PC-9 (cell line): ENCODE measurements at places on chromosomes 3 and 15. TPM values are rescaled to one million over a fixed set of nuclear protein-coding genes. Genes with fewer than 3 reads are reported as not detected.

- no peaks in the 10 kb centered on the region for H3K4me1 ChIP-seq
- H3K36me3 ChIP-seq = no peaks in the 10 kb centered on the region
- DNase-seq = no peak
- no peaks in the 10 kb centered on the region for H3K27me3 ChIP-seq
- no peak overlapping the region for H3K4me3 ChIP-seq
Measured at GRCh38 chr3:8651418-8652323, 7.1 kb upstream of the SSUH2 start.

DNA sequence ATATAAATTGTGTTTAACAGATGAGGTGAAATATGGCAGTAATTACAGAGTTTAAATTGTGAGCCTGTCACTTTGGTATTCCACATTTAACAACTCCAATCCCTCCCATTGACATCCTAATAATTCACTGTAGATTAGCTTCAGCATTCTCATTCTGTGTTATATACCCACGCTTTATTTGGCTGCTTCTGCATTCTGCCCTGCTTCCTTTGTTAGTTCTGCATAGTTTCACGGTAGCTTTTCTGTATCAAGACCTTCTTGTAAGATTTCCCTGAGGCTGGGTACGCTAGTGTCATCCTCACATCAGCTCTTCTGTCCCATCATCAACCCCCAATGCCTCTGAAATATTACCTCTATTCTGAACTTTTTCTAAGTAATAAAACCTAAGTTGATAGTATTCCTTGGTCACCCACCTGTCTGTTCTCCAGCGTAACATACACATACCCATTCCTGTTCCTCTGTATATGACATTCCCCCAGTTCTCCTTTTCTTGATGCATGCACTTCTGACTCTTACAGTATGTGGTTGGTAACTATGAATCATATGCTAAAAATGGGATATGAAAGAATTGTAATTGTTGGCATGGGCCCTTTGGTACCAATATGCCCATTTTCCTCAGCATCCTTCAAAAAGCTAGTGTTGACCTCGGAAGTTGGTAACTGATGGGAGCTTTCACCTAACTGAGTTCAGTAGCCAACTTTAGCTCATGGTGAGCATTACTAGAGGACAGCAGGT, 171.2 kb downstream of the KLHL25 start:
- no peak for DNase-seq
- H3K4me1 ChIP-seq = no peaks in the 10 kb centered on the region
- no peaks in the 10 kb centered on the region for H3K27me3 ChIP-seq

DNA sequence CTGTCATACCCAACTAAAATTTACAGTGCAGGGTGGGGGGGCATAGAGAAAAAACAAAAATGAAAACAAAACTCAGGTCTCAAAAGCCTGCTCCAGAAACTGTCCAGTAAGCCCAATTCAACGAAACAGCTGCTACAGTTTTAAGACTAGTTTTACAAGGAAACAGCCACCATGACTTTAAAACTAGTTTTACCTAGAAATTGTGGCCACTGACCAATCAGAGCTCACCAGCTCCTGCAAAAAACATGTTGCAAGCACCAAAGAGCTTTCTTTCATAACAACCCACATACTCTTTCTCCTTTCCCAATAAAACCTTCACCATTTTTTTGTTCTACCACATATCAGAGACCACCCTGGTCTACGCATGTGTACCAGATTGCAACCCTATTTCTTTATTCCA, 7.3 kb upstream of the CFAP91 start:
- no peaks in the 10 kb centered on the region for H3K27me3 ChIP-seq
- H3K36me3 ChIP-seq = no peaks in the 10 kb centered on the region
- H3K27ac ChIP-seq = no peak overlapping the region

The KBTBD12 gene
- total RNA-seq = 0.80 and 1.1 TPM in 2 replicates

DNA sequence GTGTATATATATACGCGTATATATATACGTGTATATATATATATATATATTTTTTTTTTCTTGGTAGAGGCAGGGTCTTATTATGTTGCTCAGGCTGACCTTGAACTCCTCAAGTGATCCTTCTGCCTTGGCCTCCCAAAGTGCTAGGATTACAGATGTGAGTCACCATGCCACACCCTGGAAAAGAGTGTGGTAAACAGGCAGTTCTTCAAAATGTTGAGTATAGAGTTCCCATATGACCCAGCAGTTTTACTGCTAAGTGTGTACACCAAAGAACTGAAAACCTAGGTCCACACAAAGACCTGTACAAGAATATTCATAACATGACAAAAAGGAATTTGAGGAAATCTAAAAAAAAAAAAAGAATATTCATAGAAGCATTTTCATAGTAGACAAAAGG, 71.8 kb upstream of the GCNT3 start:
- H3K27ac ChIP-seq = no peak overlapping the region
- H3K36me3 ChIP-seq = no peaks in the 10 kb centered on the region
- DNase-seq = no peak

The IL17RE gene
- 22.7 and 23.8 TPM in 2 replicates for total RNA-seq

The ISG20 gene
- 2.5 and 5.2 TPM in 2 replicates for total RNA-seq
